A549 treated with AZD2906 at 1 μM for 4 hours (cell line): ENCODE measurements at places on chromosomes 11 and 22. TPM values are rescaled to one million over a fixed set of nuclear protein-coding genes. Genes with fewer than 3 reads are reported as not detected.

Gene NELL1
- not detected in 5 replicates for total RNA-seq

Gene TYR
- total RNA-seq, result not detected in 5 replicates

Gene TENM4
- 0.07 to 0.30 TPM (median 0.11 TPM) in 5 replicates for total RNA-seq

Gene TMEM223
- total RNA-seq, result 19.7 to 28.7 TPM (median 27.7 TPM) in 5 replicates

Gene ZP1
- total RNA-seq, result 0.09 to 0.69 TPM (median 0.13 TPM) in 5 replicates
